Neuronal stem cell (in vitro differentiated cells): ENCODE measurements at places on chromosomes 12 and 14.

DNA sequence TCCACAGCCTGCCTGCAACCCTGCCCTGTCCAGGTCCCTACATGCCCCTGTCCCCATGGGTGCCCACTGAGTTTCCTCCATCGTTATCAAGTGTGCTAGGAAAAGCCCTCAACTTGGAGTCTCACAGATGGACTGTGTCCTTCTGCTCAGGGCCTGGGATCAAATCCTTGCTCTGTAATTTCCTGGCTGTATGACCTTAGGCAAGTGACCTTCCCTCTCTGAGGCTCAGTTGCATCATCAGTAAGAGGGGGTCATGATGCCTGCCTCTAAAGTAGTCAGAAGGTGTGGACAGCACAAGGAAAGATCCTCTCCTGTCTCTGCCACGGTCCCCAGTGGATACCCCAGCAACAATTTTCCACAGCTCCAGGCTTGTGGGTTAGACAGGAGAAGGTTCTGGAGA lies 22.2 kb downstream of the RASAL1 start:
- DNase-seq = no peak

- DNase-seq = no peak
Measured at GRCh38 chr14:36222952-36223468, 46.5 kb upstream of the PTCSC3 start.

DNA sequence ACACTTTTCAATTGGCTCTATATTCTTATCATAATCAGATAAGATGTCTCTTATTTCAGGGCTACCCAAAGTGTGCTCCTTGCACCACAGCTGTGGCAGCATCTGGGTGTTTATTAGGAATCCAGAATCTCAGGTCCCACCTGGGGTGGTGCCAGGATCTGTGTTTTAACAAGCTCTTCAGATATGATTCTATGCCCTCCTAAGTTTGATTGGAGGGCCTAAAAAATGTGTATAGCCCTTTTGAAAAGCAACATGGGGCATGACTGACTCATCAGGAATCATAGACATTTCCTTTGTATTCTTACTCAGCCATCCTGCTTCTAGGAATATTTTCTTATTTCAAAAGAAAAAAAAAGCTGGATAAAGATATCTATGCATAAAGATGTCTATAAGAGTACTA lies 103.1 kb downstream of the HELB start:
- no peak for DNase-seq

DNA sequence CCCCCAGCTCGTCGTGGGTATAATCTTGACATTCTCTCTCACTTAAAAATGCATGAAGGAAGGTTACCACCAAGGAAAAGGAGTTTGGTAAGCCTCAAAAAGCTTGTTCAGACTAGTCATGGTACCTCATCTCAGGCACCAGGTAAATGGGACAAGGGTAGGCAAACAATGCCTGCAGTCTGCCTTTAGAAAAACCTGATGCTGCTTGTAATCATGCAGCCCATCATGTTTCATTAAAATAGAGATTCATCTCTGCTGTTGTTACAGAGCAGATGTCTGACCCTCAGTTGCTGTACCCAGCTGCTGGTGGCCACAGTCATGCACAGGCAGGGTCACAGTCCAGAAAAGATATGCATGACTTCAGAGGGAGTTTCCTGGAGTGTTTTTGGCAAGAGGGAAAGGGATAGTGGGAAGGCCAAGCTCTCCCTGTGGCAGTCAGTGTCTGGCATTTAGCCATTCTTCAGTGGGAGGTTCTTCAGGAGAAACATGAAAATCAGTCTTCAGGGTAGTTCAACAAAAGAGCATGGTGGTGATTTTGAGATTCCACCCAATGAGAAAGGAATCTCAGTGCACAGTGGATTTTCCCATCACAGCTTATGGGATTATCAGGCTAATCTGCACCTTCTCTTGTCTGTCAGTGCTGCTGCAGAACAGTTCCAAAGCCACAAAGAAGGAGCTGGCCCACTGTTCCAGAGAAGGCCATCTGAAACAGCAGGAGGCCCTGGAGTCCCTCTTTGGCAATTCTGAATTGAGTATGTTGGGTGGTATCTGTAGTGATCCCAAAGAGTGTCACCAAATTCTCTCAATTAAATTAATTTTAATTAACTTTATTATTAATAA lies 202.7 kb upstream of the FRMD6 start:
- no peak for DNase-seq

- DNase-seq = no peak
Measured at GRCh38 chr14:50524060-50524459, 8.3 kb downstream of the MAP4K5 start.
